Suppressor macrophage treated with lipopolysaccharide for 1 hour (primary cell): ENCODE measurements at places on chromosomes 16 and 17.

DNA sequence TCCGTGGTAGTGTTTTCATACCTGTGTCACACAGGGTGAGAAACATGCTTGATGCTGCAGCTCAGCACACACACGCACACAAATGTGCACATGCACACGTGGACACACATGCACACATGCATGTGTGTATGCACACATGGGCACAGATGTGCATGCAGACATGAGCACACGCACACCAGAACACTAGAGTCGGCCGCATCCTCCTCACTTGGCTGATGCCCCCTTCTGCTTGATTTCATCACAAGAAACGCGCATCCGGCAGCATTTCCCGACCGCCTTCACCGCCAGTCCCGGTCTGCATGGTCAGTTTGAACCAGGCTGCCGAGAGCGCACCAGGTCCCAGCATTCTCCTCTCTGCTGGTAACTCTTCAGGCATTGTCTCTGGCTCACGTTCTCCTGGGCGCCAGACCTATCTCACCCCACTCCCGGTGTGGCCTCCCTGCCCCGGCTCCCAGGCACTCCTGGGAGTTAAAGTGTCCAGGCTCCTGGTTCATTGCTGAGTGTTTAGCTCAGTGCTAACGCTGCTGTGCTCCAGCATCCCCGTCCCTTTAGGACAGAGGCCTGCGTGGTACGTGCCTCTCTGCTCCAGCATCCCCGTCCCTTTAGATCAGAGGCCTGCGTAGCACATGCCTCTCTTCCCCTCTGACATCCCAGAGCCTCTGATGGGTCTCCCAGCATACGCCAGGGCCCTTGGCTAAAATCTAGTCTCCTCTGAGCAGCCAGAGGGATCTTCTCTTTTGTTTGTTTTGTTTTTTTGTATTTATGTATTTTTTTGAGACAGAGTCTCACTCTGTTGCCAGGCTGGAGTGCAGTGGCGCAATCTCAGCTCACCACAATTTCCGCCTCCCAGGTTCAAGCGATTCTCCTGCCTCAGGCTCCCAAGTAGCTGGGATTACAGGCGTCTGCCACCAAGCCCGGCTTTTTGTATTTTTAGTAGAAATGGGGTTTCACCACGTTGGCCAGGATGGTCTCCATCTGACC lies 16.0 kb downstream of the BAIAP2 start:
- no peak for DNase-seq

GRCh38 chr16:26454102-26454501 lies 612.6 kb upstream of the C16orf82 start:
- DNase-seq: no peak

- DNase-seq: no peak
These were observed 186.6 kb downstream of the WWOX start for GRCh38 chr16:78286065-78286464.

GRCh38 chr16:30087181-30087898 lies 4.4 kb downstream of the TBX6 start:
- DNase-seq: peak; percentile 86

- DNase-seq: no peak
These were observed 25.2 kb downstream of the ELAC2 start for GRCh38 chr17:12992676-12993075.

DNA sequence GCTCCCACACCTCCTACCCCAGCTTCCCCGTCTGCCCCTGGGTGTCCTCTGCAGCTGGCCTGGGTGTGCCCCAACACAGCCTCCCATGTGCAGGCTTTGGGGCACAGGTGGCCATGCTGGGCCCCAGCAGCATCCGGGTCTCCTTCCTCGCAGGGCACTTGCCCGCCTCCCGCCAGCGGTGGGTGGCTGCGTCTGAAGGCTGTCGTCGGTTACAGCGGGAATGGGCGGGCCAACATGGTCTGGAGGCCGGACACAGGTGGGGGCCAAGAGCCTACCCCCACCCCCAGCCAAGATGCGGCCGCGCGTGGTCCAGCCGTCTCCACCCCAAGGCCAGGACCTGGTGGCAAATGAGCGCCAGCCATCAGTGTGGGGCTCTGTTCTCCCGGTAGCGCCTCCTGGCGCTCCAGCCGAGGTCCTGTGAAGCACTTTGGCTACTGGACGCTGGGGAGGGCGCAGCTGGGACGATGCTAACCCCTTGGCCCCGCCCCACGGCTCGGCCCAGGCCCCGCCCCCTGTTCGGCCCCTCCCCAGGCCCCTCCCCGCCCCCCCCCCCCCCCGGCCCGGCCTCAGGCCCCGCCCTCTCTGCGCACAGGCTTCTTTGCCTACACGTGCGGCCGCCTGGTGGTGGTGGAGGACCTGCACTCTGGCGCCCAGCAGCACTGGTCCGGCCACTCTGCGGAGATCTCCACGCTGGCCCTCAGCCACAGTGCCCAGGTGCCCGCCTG lies 7.3 kb upstream of the RHOT2 start:
- peak; percentile 97 for DNase-seq

DNA sequence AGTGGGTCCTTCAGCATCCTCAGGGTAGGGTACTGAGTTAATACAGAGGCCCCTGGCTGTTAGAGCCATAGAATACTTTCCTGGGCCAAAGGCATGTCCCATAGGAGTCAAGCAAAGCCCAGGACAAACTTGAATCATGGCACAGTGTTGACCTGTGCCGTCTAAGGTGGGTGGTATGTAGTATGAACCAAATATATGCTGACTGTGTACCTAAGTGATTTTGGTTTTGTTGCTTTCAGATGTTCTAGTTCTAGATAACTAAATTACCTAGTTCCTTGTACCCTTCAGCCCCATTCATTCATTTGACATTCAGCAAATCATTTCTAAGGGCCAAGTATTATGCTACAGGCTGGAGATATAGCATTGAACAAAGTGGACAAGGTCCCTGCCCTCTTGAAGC lies 61.3 kb upstream of the GPRC5B start:
- no peak for DNase-seq

GRCh38 chr17:31369266-31369665 lies 22.2 kb upstream of the RAB11FIP4 start:
- DNase-seq: no peak

GRCh38 chr17:46011711-46012505 lies 12.9 kb downstream of the STH start:
- DNase-seq: no peak

- DNase-seq: no peak
These were observed 61.6 kb downstream of the GNA13 start for GRCh38 chr17:64994781-64995538.

DNA sequence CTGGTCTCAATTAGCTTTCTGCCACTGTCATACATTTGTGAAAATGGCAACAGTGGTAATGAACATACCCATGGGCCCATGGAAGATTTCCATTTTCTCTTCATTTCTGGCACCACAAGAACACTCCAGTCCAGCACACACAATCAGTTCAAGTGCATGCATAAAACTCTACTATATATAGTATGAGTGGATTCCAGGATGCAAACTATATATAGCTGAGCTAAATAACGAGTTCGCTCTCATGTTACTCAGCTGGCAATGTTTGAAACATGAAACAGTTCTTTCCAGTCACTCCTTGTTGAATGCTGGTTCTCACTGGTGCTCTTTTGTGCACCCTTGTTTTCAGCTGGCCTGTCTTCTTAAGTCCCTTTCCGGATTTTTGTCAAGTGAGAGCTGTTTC lies 75.2 kb upstream of the DHX40 start:
- DNase-seq: no peak

- peak; percentile 74 for DNase-seq
These were observed 26.8 kb downstream of the GP2 start for GRCh38 chr16:20300312-20301097.

DNA sequence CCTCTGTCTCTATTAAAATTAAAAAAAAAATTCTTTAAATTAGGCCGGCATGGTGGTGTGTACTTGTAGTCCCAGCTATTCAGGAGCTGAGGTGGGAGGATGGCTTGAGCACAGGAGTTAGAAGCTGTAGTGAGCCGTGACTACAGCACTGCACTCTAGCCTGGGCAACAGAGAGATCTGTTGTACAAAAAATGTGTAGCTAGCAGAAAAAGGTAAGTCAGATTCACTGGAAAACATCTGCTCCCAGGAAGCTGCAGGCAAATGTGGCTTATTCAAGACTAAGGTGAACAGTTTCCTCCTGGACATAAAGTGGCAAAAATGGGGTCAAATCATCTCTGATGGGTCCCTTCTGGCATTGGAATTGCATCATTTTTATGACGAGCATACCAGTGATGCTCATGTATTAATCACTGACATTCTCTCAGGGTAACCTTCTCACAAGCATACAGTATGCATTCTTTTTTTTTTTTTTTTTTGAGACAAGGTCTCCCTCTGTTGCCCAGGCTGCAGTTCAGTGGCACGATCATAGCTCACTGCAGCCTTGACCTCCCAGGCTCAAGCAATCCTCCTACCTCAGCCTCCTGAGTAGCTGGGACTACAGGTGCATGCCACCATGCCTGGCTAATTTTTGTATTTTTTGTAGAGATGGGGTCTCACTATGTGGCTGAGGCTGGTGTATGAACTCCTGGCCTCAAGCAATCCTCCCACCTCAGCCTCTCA lies 48.7 kb downstream of the CPPED1 start:
- DNase-seq: no peak

- DNase-seq: peak; percentile 37
These were observed 7.8 kb downstream of the PSMD12 start for GRCh38 chr17:67358612-67359011.
